ENCODE measurements at places on chromosomes 16 and 17.

DNA sequence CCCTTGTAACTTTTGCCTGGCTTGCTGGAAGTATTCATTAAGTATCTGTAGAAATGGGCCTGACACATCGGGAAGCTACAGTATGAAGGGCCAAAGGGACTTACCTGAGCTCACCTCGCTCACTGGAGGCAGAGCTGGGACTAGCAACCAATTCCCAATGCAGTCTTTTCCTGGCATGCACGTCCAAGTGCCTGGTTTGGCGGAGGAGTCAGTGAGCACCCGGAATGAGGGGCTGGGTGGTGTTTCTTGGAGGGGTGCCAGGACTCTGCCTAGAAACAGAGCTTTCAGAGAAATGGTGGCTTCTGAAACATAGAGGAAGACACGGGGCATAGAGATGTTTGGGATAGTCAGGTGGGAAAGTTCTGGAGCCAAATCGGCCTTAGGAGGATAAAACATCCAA is 18.4 kb upstream of the GPRC5C start:
- DNase-seq = no peak

- peak; percentile 57 for DNase-seq
Measured at GRCh38 chr16:88377961-88378360, 4.8 kb upstream of the ZNF469 start.

- peak; percentile 33 for DNase-seq
Measured at GRCh38 chr17:59746849-59747445, 39.5 kb downstream of the VMP1 start.

DNA sequence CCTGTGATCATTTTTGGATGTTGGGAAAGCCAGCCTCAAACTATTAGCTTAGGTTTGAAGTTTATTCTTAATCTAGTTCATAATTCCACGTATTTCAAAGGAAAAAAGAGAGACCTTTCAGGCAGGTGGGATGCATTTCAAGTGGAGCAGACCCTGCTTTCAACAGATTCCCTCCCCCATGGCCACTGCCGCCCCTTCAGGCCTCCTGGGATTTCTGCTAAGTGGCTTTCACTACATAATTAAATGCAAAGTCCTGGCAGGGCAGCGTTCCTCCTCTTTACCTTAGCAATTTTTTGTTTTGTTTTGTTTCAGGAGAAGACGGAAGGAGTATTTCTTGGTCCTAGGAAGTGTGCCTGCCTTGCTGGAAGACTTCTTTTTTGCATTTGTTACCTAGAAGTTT is 36.6 kb downstream of the MAF start:
- no peak for DNase-seq

DNA sequence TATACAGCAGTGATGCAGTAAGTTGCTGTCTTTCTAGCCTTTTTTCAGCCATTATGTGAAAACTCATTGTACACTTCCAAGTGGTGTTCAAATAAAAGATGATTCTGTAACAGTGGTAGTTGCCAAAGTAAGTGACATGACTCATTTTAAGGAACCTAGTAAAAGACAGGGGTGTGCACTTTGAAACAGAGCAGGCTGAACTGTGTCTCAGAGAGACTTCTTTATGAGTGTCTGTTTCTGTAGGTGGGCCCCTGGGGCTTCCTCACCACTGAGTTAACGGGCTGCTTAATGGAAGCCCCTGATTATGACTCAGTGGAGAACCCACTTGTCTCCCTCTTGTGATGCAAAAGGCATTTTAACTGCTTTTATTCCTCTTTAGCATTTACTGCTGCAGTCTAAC is 147.3 kb downstream of the PCTP start:
- DNase-seq = no peak

- peak; percentile 42 for DNase-seq
Measured at GRCh38 chr17:33593991-33594390, 300.9 kb upstream of the ASIC2 start.

DNA sequence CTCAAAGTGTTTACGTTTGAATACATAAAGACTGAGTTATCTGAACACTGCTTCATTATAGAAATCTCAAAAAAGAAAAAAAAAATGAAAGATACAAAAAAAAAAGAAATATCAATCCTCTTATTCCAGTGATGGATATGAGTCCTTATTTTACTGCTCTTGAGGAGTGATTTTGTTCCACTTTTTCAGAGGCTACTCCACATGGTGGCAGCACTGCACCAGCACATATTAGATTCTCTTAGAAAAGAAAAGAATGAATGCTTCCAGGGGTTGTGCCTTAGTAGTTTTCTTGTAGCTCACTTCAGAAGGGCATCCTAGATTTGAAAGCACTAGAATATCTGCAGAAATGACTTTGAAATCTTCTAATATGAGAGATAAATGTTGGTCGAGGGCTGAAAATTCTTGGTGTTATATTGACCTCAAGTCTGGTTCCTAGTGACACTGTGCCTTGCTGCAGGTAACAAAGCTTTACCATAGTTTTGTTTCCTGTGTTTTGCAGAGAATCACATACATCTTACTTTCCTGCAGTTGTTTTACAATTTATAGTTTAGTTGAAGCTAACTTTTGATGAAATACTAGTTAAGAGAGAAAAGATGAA is 25.9 kb downstream of the AP2B1 start:
- peak; percentile 39 for DNase-seq

GRCh38 chr16:85420501-85421337 is 192.4 kb upstream of the GSE1 start:
- DNase-seq = peak; percentile 55

- DNase-seq = no peak
Measured at GRCh38 chr17:55710410-55710809, 12.3 kb downstream of the TMEM100 start.

- DNase-seq = no peak
Measured at GRCh38 chr17:15507896-15508295, 40.5 kb upstream of the CDRT4 start.

GRCh38 chr17:82439194-82439828 is 11.2 kb downstream of the CYBC1 start:
- no peak for DNase-seq

GRCh38 chr16:72876981-72877373 is 171.0 kb downstream of the ZFHX3 start:
- peak; percentile 43 for DNase-seq

DNA sequence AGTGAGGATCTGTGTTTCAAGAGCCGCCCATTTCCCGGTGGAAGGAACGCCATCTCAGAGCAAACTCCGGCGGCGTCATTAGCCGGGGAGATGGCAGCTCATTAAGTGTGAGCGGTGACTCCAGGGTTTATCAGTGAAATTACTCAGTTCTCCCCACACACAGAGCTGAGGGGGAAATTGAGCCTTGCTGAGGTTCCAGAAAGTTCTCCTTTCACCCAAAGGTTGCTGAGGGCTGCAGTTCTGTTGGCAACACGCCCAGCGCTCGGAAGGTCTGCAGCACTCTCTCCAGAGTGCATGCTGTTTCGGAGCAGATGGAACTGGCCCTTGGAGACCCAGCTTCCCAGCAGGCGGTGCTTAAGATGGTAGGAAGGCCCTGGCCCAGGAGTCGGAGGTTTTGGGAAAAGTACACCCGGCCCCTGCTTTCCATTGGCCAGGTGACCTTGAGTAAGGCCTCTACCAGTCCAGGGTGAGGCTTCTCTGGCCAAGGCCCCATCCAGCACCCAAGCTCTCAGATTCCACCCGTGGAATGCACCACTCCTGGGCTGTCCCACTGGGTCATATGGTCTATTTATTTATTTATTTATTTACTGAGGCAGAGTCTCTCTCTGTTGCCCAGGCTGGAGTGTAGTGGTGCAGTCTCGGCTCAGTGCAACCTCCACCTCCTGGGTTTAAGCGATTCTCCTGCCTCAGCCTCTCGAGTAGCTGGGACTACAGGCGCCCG is 167.7 kb upstream of the CIBAR2 start:
- no peak for DNase-seq

- peak; percentile 23 for DNase-seq
Measured at GRCh38 chr17:42248351-42249179, 27.6 kb downstream of the STAT5B start.

DNA sequence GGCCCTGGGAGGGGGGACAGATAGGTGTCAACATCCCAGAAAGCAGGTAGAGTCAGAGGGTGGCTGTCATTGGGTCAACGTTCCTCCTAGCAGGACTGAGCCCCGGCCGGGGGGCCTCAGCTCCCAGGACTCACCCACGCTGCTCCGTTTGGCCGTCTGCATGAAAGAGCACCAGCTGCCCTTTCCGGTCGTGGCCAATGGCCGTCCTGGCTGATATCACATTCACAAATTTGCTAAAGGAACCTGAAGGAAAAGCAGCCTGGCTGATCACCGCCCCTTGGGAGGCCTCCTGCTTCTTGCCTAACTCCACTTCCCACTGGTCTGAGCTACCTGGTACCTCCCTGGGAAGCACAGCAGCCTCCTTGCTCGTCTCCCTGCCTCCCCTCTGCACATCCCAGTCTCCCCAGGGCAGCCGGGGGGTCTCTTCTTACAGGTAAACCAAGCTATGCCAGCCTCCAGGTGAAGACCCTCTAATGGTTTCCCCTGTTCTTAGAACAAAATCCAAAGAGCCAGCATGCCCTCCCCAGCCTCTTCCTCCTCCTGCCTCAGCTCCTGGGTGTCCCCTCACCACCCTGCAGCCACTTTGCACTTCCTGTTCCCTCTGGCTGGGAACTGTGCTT is 3.4 kb downstream of the NAGPA start:
- no peak for DNase-seq

DNA sequence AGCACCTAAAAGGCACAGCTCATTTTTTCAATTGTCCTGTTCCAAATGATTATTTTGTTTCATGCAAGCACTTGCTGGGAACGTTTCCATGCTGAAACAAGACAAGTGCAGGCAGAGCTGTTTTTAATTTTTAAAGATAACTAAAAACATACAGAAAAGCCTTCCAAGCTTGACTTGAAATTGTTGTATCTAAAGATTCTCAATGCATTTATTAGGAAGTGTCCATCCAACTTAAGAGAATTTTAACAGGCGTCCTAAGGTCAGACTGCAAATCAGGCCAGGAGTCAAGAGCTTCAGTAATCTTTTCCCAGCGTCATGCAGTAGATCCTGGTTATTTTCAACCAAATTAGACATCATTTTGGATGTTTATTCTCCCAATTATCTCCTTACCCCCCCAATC is 702.8 kb downstream of the KCNJ2 start:
- DNase-seq = no peak

DNA sequence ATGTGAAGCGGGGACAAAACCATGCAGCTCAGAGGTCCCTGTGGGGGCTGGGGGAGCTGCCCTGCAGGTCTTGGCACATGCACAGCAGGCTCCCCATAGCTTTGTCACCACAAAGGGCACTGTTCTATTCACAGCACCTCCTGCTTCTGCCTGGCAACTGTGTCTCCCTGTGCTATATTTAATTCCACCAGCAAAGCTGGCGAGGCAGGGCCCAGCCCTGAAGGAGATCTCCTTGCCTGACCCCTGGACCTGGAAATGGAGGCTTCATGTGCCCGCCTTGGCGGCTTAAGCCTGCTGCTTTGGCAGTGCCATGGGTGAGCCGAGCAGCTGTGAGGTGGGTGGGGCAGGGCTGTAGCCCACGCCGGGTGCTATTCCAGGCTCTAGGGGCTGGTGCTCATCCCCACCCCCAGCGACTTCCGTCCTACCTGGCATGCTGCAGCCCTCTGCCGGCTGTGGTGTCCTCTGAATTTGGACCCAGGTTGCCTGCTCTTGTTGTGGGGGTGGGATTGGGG is 6.8 kb downstream of the LDHD start:
- DNase-seq = no peak

- no peak for DNase-seq
Measured at GRCh38 chr17:72598695-72599094, 477.9 kb downstream of the SOX9 start.

- DNase-seq = no peak
Measured at GRCh38 chr17:58381124-58382035, 29.4 kb upstream of the SUPT4H1 start.

DNA sequence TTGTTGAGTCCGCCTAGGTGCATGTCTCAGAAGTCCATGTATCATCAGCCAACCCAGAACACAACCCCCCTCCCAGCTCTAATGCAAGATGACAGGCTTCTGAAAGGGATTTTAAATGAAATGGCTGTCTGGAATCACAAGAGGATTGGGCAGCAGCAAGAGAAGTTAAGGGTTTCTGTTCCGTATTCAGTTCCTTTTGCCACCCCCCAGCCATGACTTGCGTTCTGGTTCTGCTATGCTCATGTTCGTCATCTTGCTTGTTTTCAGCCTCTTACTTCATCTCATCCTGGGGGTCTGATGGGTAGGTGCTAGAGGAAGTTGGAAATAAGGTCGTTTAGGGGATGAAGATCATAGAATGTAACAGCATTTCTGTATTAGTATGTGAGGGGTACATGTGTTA is 12.0 kb downstream of the MINK1 start:
- DNase-seq = no peak

GRCh38 chr16:69083306-69083941 is 22.0 kb upstream of the HAS3 start:
- no peak for DNase-seq

DNA sequence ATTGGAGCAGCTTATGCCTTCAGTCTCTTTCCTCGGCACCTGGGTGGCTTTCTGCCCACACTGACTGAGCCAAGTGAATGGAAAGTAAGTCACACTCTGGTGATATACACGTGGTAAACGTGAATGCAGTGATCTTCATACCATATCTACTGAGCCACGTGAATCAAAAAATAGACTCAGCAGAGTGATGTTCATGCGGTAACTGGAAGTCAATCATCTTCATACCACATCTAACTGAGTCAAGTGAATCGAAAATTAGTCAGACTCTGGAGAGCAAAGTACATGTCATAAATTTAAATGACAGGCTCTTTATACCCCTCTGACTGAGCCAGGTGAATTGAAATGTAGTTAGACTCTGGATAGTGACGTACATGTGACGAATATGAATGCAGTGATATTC is 47.1 kb upstream of the ARL4D start:
- DNase-seq = no peak

GRCh38 chr17:40290629-40291280 is 3.1 kb downstream of the CDC6 start:
- DNase-seq = peak; percentile 60

DNA sequence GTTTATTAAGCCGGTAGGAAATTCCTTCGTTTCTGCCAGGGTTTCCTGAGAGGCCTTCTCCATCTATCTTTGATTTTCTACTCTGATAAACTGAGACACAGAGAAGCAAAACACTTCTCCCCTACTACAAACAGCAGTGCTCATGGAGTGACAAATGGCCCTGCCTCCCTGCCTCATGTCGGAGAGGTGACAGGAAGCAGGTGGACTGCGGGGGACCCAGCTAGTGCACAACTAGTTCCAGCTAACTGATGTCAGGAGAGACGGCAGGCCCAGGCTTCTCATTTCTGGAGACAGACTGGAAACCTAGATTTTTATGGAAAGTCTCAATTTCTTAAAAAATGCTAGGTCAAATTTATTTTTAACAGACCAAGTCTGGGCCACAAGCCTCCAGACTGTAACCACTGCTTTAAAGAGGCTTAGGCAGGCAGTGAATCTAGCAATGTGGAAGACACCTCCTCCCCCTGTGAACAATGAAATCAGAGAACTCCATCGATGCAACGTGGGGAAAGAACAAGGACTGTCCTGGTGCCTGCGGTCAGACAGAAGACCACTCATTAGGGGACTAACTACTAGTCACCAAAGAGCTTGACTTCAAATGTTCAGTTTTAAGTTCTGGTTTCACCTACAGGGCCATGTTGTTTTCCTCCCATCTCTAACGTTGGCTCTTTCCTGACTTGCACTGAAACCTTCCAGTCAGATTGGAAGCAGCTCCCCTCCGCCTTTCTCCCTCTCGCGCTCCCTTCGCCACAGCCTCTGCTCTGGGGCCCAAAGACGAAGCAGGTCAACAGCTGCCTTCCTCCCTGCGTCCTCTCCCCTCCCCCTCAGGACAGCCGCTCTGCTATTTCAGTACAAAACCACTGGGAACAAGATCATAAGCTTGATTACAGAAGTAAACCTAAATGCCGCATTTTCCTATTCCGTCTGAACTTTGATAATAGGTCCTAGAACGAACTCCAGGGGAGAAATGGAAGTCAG is 17.6 kb downstream of the GTF3C1 start:
- DNase-seq = no peak

- no peak for DNase-seq
Measured at GRCh38 chr17:58989629-58990028, 117.1 kb downstream of the TRIM37 start.

- DNase-seq = no peak
Measured at GRCh38 chr17:31677036-31677435, 182.0 kb downstream of the COPRS start.
